ENCODE measurements at places on chromosomes 5 and 9.

- DNase-seq, result no peak
These were observed 157.8 kb upstream of the PTGER4 start for GRCh38 chr5:40521925-40522324.

GRCh38 chr9:23361096-23361495, 464.9 kb downstream of the ELAVL2 start:
- DNase-seq, result no peak

GRCh38 chr9:6384732-6385131, 28.3 kb upstream of the UHRF2 start:
- DNase-seq, result no peak

DNA sequence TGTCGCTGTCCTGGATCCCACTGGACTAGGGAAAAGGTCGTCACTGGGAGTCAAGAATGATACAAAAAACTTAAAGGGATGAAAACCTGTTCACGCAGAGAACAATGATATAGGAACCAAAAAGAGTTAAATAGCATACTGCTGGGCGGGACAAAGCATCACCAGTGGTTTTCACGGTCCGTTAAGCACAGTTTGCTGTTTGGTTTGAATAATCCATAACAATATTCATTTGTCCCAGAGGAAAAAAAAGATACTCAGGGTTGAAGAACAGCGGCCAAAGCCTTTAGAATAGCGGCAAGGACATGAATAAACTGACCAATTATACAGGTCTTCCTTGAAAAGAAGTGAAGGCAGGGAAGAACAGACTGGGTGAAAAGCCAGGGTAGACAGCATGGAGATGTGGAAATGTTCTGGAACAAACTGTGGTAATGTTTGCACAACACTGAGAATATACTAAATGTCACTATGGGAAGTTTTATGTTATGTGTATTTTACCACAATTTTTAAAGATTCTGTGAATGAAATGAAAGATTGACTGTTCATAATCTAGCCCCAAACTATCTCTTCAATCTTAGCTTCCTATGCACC, 60.8 kb downstream of the MTMR12 start:
- DNase-seq, result no peak

DNA sequence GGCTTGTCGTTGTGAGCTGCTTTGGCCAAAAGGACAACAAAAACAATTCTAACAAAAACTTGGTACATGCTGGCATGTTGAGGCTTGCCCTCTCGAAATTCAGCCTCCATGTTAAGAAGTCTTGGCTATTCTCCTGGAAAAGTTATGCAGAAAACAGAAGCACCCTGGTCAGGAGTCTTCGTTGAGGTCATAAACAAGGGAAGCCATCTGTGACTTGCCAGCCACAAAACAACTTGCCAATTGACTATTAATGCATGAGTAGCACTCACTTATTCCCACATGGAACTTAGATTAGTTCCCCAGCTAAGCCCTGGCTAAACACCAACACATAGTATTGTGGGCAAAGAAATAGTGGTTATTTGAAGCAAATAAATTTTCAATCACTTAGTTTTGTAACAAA, 521.0 kb upstream of the CHD1 start:
- no peak for DNase-seq

GRCh38 chr5:128646176-128646575, 108.1 kb upstream of the FBN2 start:
- DNase-seq, result no peak

GRCh38 chr9:121296213-121297127, 28.5 kb downstream of the GSN start:
- DNase-seq, result no peak

DNA sequence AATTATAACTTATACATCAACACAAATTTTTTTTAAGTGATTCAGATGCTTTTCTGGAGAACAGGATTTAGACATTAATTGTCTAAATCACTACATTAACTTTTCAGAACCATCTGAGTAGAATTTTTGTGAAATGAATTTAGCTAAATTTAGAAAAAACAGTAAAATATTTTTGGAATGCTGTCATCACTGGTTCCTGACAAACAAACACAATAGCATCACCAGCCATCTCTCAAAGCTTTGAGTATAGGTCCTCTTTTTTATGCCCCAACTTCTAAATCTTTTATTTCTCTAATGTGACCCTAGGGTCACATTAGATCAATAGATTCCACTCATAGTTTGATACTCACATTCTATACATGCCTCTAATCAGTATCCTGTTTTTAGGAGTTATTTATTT, 104.6 kb downstream of the PRR16 start:
- no peak for DNase-seq

GRCh38 chr5:80140496-80140895, 105.3 kb downstream of the THBS4 start:
- no peak for DNase-seq

- DNase-seq, result no peak
These were observed 74.0 kb downstream of the GCNT4 start for GRCh38 chr5:74978345-74978744.

DNA sequence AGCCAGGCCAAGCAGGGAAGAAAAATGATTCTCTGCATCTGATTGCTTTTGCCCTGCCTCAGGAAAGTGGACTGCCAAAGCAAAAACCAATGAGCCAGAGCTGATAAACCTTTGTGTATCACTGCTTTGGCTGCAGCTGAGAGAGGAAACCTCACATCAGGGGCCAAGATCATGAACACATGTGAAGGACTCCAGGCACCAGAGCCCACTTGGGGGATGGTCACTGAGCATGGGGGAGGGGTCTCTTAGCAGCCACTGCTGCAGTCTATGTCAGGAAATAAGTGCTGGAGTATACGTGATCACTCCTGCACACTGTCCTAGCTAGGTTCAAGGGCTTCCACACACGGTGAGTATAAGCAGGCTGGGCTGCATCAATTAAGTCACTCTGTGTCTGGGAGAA, 229.9 kb downstream of the SPOCK1 start:
- DNase-seq, result no peak

GRCh38 chr5:1547655-1548054, 23.9 kb upstream of the LPCAT1 start:
- DNase-seq, result no peak

GRCh38 chr9:133772581-133772980, 34.4 kb upstream of the SARDH start:
- no peak for DNase-seq

DNA sequence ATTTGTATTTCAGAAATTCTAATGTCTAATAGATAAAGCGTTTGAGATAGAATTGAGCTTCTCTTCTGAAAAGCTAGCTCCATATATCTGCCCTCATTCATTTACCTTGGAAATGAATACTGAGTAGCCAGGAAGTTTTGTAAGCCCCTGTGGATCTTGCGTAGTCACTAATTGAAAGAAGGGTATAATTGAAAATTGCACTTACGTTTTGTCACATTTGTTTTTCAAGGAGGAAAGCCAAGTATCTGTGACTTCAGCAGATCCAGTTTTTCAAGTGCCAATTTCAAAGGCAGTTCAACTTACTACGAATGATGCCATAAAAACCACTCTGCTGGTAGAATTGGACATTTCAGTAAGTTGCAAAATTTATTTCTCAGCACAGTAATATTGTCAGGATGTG, 14.0 kb downstream of the MTRR start:
- no peak for DNase-seq

DNA sequence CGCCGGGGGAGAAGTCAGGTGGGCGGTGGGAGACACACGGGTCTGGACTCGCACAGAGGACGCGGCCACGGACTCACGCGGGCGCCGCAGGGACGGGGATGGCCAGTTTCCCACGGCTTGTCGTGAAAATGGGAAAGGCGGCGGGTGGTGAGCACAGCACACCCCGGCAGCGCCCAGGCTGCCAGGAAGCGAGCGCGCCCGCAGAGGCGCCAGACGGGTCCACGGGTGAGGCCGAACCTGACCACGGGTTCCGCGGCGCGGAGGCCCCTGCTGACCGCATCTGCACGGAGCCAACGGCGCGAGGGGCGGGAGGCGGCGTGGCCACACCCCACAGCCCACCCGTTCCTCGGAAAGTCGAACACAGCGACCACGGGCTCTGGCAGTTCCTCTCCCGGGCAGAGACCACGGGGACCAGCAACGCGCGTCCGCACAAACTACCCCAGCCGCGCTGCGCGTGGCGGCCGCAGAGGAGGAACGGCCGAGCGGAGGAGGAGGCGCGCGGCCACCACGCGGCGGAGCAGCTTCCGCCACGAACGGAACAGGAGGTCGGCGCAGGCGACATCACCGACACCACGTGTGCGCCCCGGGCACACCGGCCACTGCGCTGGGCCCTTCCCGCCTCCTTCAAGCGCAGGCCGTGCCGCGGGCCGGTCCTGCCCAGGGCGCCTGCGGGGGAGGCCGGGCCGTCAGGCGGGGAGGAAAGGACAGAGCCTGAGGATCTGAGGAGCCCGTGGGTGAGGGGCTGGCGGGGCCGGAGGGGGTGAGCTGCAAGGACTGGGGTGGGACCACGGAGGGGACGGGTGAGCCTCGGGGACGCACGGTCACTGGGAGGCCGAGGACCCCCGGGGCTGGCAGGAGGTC, 5.6 kb downstream of the EXD3 start:
- DNase-seq, result no peak

GRCh38 chr5:172910828-172911627, 48.2 kb upstream of the RPL26L1 start:
- DNase-seq, result no peak

GRCh38 chr5:141476132-141476911, 556 bp downstream of the PCDHGC3 start:
- DNase-seq, result no peak

GRCh38 chr5:110544603-110545002, 181.9 kb downstream of the TMEM232 start:
- no peak for DNase-seq

- no peak for DNase-seq
These were observed 56.1 kb downstream of the SHB start for GRCh38 chr9:38012767-38013450.

- no peak for DNase-seq
These were observed 173.5 kb upstream of the ZNF608 start for GRCh38 chr5:124919747-124920525.

- DNase-seq, result no peak
These were observed 350.8 kb downstream of the NFIB start for GRCh38 chr9:13963005-13963653.

DNA sequence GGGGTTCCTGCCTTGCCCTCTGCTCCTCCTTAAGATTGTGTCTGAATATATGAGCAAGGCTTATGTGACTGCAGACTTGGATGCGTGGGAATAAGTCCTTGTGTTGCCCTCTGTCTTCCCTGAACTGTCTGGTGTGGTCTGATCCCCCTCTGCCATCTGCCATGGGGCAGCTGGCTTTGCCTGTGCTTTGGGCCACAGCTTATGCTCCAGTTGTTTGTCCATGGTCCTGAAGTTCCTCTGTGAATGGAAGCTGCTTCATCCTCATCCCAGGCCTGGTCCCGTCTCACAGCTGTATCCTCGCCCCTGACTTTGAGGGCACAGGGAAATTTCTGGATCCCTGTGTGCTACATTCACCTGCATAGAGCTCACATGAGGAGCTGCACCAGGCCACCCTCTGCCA, 14.7 kb downstream of the IL31RA start:
- no peak for DNase-seq

DNA sequence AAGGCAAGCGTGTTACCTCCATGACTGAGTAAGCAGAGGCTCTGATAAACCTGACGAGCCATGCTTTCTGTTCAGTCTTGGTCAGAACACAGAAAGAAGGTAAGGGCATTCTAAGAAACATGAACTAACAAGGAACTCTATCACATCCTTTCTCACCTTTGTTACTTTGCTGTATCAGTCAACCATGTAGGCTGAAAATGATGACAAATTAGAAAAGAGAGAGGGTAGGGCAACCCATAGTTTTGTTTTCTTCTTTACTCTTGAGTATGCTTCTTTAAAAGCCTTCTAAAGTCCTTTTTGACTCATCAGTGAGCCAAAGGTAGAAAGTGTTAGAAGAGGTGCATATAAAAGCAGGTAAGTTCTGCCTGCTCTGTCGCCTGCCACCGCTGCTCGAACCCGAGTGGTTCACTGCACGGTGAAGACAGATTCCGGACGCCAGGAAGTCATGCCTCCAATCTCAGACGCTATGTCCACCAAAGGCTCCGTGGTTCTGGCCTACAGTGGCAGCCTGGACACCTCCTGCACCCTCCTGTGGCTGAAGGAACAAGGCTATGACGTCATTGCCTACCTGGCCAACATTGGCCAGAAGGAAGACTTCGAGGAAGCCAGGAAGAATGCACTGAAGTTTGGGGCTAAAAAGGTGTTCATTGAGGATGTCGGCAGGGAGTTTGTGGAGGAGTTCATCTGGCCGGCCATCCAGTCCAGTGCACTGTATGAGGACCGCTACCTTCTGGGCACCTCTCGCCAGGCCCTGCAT, 298.4 kb downstream of the NDUFS4 start:
- no peak for DNase-seq

DNA sequence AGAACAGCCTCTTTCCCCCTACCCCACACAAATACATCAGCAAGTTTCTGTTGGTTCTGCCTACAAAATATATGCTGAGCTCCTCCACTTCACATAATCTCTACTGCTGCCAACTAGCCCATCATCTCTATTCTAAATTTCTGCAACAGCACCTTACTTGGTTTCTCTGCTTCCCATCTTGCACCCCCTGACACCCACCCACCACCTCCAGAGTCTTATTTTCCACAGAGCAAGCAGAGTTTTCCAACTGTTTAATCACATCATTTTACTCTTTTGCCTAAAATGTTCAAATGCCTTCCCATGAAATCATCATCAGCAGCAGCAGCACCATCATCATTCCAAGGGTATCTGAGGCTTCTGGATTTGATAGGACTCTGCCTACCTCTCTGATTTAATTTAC, 295.7 kb downstream of the CTNND2 start:
- no peak for DNase-seq
